ENCODE measurements at places on chromosomes 2 and 18.
A peak's percentile ranks its signal among the peaks of the same experiment; 100 is the strongest.

- DNase-seq, result no peak
Measured at GRCh38 chr2:15325296-15325695, 235.8 kb downstream of the NBAS start.

DNA sequence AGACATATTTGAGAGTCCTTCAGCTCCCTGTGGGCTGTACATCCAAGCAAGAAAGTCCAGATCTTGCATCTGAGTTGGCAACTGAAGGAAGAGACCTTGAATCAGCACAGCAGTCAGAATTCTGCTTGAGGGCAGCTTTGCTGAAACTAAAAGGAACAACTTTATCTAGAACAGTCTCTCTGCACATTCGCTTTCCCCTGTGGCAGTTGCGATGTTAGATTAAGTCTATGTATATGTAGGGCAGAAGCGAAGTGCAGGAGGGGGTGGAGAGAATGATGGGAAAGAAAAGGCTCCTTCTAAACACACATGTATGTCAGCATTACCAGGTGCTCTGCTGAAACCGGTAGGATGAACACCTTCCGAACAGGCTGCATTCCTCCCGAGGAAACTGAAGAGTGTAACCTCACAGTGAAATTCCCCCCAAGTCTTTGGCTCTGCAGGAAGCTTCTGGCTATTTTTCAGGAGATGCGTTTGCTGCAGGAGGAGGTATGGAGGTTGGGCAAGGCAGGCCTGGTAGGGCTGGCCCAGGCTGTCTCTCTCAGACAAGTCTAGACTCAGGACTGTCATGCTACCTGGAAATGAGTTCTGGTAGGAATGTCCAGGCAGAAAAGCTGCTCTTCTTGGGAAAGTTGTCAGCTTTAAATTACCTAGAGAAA is 70.0 kb upstream of the ATL2 start:
- DNase-seq, result no peak

GRCh38 chr2:60512062-60512622 is 41.3 kb downstream of the BCL11A start:
- DNase-seq, result no peak

GRCh38 chr2:171334171-171334570 is 99.6 kb downstream of the METTL8 start:
- no peak for DNase-seq

DNA sequence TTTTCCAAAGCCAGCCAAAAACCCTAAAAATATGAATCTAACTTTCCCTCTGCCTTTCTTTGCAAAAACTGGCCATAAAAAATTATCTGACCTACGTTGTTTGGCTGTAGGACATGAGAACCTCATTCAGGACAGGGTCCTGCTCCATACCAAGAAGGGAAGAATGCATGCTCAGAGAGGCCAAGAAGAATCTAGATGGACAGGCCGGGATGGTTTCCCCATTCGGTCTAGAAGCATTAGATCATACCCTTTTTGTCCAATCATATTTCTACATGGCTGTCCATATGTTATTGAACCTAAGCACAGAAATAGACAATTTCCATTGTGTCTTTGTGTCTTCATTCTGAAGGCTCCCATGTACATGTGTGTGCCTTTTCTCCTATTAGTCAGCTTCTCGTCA is 2120.4 kb upstream of the PIK3C3 start:
- no peak for DNase-seq

- DNase-seq, result no peak
Measured at GRCh38 chr2:72198532-72199241, 51.0 kb upstream of the CYP26B1 start.

GRCh38 chr2:43219383-43220228 is 6.8 kb downstream of the ZFP36L2 start:
- peak; percentile 79 for DNase-seq

GRCh38 chr2:118622913-118623312 is 224.5 kb downstream of the EN1 start:
- DNase-seq, result no peak

DNA sequence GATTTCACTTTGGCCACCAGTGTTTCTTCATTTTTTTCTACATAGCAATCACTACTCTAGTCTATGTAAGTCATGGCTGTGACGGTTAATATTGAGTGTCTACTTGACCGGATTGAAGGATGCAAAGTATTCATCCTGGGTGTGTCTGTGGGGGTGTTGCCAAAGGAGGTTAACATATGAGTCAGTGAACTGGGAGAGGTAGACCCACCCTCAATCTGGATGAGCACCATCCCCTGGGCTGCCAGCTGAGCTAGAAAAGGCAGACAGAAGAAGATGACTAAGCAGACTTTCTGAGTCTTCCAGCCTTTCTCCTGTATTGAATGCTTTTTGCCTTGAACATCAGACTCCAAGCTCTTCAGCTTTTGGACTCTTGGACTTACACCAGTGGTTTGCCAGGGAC is 265.0 kb upstream of the SLC8A1 start:
- DNase-seq, result no peak

DNA sequence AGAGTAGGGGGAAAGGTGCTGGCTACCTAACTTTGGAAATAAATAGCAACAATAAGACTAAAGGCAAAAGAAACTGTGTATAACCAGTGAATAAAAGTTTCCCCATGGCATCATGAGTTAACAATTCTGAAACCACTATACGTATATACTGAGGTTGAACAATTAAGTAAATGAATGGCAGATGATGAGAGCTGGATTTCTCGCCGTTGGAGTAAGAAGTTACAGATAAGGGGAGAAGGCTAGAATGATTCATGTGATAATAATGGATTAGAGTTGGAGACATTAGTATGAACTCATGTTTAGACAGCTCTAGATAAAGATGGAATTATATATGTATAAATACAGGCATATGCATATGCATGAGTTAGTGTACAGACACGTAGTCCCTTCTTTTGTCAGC is 152.7 kb downstream of the UBR3 start:
- DNase-seq, result no peak

DNA sequence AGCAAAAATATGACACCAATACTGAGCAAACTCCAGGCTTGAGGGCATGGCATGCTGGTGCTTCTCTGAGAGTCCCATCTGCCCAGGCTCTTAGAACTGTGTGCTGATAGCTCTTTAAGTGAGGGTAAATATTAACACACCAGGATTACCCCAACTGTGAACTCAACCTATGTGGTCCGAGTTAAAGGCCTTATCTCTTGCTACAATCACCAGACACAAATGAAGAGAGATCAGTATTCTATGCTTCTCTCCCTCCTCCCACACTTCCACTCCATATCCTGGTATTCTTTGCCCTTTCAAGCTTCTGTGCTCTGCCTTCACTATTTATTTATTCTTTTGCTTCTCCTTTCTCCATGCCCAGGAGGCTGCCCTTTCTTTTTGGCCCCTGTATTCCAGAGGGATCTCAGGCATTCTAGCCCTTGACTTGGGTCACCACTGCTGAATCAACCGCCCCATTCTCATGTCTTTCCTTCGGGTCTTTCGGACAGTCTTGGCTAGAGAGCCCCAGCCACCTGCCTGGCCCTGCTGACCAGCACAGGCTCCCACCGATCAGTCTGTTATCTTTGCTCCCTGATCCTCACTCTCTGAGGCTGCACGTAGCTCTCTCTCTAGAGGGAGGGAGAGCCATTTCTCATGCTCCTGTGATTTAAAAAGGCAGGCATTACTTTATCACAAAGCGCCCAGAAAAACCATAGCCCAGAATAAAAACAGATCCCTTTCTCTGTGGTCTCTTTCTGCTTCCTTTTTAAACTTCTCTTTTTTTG is 17.2 kb upstream of the HK2 start:
- DNase-seq, result no peak

- no peak for DNase-seq
Measured at GRCh38 chr2:128306081-128306930, 12.4 kb downstream of the HS6ST1 start.

GRCh38 chr18:7383002-7383980 is 152.4 kb downstream of the LRRC30 start:
- no peak for DNase-seq

DNA sequence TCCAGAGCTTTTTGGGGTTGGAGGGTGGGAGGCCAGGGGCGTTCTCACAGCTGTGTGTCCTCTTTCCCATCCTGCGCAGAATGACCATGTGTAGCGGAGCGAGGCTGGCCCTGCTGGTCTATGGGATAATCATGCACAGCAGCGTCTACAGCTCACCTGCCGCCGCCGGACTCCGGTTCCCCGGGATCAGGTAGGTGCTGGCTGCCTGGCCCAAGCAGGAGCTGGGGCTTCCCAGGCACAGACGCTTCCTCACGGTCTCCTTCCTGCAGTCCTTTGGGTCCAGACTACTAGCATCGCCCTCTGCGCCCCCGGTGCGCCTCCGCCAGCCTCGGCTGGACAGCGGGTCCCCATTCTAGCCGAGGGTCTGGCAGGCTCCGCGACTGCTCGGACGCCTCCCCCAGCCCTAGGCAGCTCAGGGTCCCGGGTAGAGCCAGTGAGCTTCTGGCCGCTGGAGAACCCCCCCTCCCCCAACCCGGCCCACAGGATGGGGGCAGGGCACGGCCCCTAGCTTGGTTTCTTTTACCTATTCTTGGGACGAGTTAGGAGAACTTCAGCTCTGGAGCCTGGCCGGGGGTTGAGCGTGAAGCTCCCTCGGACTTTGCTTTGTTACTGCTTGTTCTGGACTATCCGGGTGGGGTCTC is 756 bp downstream of the ADCYAP1 start:
- DNase-seq, result no peak

- no peak for DNase-seq
Measured at GRCh38 chr2:164589522-164589921, 31.8 kb downstream of the GRB14 start.

GRCh38 chr2:206255003-206255402 is 19.5 kb upstream of the ZDBF2 start:
- DNase-seq, result no peak

GRCh38 chr2:55621802-55622201 is 4.4 kb upstream of the PPP4R3B start:
- DNase-seq, result no peak

DNA sequence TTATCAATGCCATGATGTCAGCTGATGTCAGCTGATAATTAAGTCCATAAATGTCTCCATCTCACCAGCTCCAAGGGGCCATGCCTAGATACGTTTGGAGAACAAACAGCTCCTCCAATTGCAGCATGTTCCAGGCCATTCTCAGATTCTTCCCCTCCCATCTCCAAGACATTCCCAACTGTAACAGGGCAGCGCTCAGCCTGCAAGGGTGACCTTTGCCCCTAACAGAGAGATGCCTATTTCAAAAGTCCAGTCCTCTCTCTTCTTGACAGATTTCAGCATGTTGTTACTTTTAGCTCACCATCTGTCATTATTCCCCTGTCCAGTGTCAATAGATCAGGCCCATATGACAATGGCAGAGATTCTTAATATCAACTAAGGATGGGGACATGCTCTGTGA is 9.9 kb downstream of the PSD4 start:
- DNase-seq, result no peak

DNA sequence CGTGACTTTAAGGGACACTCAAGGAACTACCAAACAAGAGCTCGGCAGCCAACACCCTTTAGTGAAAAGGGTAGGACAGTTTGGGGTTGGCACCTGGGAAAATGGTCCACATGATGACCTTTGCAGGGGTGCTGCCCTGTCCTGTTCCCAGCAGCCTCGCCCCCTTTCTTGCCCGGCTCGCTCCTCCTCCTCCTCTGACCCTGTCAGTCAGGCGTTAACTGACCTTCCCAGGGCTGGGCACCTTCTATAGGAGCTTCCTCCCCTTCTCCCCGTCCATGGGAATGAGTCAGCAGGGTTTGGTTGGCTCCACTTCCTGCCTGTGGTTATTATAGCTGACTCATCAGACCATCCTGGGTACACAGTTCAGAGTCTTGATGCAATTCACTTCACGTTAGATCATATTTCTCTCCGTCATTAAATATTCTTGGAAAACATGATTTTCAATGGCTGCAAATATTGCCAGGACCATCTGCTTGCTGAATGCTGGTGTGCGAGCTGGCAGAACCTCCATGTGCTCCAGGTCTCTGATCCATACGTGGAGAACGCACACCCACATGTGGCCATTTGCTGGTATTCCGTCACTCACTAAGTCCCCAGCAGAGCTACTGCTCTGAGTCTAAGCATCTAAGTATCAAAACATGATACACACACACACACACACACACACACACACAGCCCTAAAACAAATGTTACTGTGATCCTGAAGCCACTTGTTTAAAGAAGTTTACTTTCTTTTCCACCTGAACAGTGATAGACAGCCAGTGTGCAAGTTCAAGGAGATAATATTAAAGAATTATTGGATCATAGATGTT is 185.0 kb downstream of the ANAPC1 start:
- DNase-seq, result peak; percentile 76

DNA sequence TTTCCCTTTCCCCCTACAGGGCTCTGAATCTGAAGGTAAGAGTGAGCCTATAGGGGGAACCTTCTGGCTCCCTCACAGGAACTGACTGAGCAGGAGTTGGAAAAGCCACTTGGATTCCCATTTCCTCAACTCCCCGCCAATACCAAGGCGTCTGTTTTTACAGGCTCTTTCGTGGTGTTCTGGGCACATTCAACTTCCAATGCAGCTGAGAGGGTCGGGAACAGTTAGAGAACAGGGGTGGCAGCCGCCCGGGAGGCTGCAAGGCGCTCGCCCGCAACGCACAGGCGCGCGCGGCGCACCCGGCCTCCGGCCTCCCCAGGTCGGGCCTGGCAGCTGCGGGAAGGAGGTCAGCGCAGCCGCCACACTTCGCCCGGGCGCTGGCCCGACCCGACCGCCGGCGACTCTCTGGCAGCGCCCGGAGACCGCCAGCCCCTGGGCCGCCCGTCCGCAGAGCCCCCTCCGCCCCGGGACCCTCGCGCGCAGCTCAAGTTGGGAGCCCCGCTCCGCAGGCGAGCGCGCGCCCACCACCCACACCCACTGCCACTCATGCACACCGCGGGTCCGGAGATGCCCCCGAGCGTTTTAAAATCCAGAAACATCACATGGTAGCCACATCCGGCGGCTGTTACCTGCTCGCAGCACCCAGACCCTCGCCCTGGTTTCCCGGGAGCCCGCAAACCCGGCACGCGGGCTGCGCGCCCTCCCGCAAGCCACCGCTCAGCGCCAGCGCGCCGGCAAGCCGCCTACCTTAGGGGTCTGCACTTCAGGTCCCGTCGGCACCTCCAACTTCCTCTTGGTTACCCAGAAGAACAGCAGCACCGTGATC is 816 bp downstream of the GALNT14 start:
- DNase-seq, result no peak

DNA sequence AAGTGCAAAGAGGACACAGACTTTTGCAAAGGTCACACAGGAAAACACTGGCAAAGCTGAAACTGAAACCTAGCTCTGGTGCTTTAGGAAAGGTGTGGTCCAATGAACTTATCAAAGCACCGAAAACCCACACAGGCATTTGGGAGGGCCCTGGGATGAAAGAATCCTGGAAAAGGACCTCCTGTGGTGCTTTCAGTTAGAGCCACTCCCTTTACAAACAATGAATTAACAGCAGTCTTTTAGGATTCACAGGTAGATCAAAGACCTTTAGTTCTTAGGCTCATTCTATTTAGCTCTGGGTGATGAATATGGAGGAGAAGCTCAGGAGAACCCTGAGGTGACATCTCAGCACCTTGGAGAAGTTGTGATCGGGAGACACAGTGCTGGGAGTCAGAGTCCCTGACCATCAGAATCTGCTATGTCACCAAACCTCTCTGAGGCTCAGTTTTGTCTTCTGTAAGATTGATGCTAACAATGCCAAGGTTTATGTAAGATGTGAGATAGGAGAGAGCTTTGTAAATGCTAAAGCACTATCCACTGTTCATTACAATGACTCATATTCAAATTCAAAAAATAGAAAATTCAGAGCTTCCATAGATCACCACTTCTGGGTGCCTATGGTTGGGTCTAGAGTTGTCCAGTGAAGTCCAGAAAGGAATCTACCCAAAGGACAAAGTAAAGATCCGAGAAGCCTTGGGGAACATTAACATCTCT is 39.3 kb downstream of the VSNL1 start:
- no peak for DNase-seq

Data from CD4-positive, alpha-beta T cell treated with Interleukin-15 for 4 hours (primary cell).